ENCODE measurements at places on chromosomes 2 and 18.
A peak's percentile ranks its signal among the peaks of the same experiment; 100 is the strongest.

GRCh38 chr2:182503886-182504285 is 77.0 kb upstream of the PDE1A start:
- DNase-seq: no peak

DNA sequence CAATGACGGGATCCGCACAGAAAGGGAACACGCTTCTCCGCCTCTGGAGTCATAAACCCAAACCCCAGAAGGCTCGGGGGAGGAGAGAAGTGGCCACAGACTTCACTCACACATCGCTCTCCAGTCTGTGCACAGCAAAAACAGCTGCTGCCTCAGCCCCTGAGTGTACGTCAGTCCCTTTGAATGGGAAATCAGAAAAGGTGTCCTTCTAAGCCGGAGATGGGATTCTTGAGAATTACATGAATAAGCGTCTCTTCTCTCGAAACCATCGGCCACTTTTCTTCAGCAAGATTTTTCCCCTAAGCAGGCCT is 78.3 kb downstream of the PDCL3 start:
- no peak for DNase-seq

- DNase-seq: peak; percentile 34
These were observed 90.5 kb upstream of the YWHAQ start for GRCh38 chr2:9721344-9721743.

- peak; percentile 9 for DNase-seq
These were observed 16.2 kb upstream of the CTAGE1 start for GRCh38 chr18:22433956-22434355.

- DNase-seq: peak; percentile 57
These were observed 43.7 kb downstream of the TGIF1 start for GRCh38 chr18:3493501-3494244.

GRCh38 chr2:161044095-161044865 is 115.9 kb upstream of the TANK start:
- DNase-seq: no peak

DNA sequence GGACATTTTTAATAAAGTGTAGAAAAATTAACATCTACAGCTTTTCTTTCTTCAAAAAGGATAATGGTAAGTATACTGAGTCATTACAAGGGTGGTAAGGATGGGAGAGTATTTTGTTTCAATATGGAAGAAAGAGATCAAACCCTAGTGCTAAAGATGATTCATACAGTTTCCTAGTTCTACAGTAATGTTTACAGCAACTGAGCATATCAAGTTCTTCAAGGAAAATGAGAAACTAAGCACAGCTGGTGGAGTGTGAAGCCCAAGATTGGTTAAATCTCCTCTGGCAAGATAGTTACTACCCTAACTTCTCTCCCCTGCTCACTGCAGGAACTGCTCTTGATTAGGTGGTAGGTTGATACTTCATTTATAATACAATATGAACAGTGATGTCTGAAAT is 467.5 kb downstream of the XIRP2 start:
- no peak for DNase-seq

GRCh38 chr2:228522276-228522675 is 340.8 kb upstream of the SPHKAP start:
- DNase-seq: no peak

GRCh38 chr2:172246649-172247048 is 143.9 kb upstream of the DLX2 start:
- peak; percentile 58 for DNase-seq

DNA sequence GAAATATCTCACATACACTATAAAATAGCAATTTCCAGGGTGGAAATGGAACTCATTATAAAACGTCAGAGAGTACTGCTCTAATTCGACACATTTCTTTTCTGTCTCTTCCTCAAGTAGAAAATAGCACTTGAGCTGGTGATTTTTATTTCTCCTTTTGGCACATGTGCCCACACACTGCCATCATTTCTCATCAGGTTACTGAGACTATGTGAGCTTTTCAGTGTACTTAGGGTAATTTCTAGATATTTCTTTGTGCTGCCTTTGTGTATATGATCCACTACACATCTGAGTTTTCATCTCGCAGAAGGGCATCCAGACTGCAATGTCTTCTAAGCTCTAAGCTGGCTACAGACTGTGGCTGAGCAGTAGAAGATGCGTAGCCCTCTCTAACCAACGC is 62.1 kb upstream of the PGAP1 start:
- DNase-seq: peak; percentile 10

- DNase-seq: peak; percentile 51
These were observed 75.1 kb upstream of the MAP4K4 start for GRCh38 chr2:101622210-101623030.

DNA sequence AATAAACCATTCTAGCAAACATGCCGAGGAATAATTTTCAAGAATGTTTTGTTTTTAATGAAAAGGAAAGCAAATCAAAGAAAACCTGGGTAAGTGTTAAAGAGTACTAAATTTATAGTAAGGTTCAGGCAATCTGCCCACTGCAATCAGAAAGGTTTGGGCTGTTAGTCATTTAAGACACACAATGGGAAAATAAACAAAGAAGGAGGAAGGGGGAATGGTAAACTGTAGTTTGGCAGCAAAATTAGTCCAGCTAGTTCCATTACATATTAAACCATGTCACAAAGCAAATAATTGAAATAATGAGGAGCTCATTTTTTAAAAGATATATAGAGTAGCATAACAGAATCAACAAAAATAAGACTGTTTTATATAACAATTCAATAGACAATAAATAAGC is 87.5 kb upstream of the COPS8 start:
- no peak for DNase-seq

- no peak for DNase-seq
These were observed 80.5 kb downstream of the BCL2L11 start for GRCh38 chr2:111201214-111201613.

GRCh38 chr2:152376385-152376784 is 41.4 kb downstream of the FMNL2 start:
- DNase-seq: no peak

DNA sequence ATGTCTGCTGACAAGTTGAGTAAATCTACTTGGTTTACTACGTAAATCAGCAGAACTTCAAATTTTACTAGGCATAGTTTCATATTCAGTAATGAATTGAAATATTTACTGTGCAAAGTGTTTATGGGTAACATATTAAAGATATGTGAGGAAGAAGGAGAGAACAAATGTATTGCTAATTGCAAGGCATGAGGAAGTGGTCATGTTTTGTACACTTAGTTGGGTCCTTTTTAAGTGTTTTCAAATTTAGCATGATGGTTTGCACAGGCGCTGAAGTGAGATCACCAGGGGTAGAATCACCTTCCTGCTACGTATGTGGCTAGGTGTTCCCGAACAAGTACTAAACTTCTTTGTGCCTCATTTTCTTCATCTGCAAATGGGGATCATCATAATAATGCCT is 1534.4 kb downstream of the LRP1B start:
- no peak for DNase-seq

GRCh38 chr2:230984393-230985220 is 11.3 kb upstream of the SPATA3 start:
- no peak for DNase-seq

- DNase-seq: no peak
These were observed 48.7 kb downstream of the PKP4 start for GRCh38 chr2:158505448-158505934.

GRCh38 chr2:230739961-230740360 is 27.3 kb downstream of the CAB39 start:
- DNase-seq: no peak

GRCh38 chr18:31120594-31120993 is 18.4 kb upstream of the DSC2 start:
- DNase-seq: no peak

- DNase-seq: no peak
These were observed 14.0 kb downstream of the CCDC85A start for GRCh38 chr2:56197816-56198215.

- DNase-seq: no peak
These were observed 25.3 kb downstream of the SCG2 start for GRCh38 chr2:223576873-223577272.

GRCh38 chr2:160367887-160368286 is 125.7 kb downstream of the RBMS1 start:
- peak; percentile 87 for DNase-seq

- DNase-seq: no peak
These were observed 21.0 kb downstream of the AGAP1 start for GRCh38 chr2:235514627-235515363.

- no peak for DNase-seq
These were observed 289.3 kb upstream of the RAB12 start for GRCh38 chr18:8319798-8320489.

DNA sequence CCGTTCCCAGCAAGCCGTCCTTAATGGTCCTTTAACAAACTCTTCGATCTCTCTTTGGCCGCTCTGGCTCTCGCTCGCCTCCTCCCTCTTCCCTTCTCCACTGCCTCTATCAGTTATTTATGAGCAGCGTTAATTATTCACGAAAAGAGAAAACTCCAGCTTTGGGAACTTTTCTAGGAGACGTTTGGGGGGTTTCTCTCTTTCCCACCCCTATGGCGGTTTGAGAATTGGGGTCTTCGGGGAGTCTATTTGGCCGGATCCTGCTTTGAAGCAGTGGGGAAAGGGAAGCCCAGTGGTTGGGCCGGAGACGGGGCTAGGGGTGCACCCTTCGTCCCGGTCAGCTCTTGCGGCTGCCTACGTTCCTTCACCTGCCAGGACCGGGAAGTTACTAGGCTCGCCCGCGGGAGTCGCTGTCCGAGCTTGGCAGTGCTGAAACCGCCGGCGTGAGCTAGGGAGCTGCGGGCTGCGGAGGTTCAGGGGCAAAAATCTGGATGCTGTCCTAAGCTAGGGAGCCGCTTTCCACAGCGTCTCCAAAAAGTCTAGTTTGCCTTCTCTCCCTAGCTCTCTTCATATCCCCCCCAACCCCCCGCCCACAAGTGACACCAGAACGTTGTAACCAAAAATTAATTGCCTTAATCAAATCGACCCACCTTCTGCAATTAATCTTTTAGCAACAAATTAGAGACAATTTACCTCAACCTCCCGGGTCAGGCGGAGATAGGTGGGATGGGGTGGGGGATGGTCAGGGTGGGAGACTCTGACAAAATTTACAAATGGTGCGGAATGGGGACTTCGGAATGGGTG is 8.9 kb upstream of the SKOR2 start:
- no peak for DNase-seq

DNA sequence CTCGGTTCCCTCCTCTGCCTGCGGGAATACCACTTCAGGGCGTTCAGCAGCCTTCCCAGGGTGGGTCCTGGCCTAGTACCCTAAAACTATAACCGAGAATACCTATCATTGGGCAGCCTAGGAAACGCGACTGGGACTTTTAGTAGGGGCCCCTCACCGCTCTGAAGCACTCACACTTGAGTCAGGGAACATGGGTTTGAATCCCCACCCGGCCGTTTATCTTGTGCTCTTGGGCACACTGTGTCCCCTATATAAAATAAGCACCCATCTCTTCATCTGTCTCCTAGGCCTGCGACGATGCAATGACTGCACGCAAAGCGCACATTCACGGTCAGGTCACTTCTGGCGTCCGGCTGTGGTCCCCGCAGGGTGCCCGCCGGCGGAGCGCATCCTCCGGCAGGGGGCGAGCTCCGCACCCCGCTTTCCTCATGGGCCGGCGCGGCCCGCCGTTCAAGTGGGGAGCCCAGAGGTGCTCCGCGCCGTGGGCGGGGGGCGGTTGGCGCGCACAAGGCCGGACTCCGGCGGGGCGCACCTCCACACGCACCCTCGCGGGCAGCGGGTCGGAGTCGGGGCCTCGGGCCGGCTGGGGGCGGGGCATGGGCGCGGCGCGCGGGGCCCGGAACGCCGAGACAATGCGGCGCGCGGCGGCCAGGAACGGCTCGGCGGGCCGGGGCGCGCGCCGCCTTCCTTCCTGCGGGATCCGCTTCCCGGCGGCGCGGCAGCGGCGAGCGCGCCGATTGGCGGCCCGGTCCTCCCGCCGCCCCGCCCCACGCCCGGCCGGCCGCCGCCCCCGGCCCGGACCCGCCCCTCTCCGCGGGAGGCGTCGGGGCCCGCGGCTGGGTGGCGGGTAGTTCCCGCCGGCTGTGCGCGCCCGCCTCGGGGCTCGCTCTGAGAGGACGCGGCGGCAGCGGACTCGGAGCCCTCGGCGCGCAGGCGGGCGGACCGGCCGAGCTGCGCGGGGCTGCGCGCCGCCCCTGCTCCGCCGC is at the start of gene ASAP2:
ASAP2 (plus strand) TSS at position 850 of the 986 bp plus-strand sequence. CDS start 293 bp downstream, outside the sequence.
- no peak for DNase-seq

DNA sequence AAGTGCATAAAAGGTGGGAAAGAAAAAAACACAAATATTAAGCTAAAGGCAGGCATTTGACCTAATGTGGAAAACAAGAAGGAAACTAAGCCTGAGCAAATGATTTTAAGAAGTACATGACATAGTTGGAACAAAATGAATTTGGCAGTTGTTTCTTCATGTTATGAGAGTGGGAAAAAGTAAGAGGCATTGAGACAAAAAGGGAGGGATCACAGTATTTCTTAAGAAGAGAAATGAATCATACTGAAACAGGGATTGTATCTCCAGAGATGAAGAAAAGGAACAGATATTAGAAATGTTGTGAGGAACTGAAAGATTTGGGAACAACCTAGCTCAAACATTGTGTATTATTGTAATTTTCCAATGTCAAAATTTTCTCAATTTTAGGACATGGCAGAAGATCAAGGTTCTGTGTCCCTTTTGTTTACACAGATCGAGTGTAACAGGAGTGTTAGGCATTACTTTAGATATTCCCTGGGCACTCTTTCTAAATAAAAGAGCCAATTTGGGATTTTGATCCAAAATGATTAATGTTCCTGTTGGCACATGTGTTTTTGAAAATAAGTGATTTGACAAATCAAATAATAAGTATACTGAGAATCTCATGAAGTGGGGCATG is 98.6 kb downstream of the CALCRL start:
- peak; percentile 87 for DNase-seq

DNA sequence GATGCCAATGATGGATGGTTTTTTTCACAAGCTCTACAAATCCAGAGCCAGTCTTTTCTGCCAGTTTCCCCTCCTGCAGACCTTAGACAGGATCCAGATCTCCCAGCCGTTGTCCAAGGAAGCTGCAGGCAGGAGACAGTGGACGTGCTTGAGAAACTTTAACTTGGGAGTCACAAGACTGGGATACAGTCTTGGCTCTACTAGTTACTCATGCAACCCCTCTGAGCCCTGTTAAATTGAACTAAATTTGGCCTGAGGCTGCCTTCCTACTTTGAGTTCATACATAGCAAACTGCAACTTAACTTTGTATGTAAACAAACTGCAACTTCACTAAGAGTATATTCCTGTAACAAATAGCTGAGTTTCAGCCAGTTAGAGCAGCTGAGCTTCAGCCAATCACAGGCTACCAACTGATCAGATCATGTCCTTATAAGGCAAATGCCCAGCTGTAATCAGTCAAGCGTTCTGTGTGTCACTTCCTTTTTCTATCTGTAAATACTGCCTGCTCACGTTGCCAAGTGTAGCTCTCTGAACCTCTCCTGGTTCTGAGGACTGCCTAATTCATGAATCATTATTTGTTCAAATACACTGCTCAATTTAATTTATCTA is 140.9 kb downstream of the CAPN13 start:
- peak; percentile 79 for DNase-seq

GRCh38 chr2:36351736-36352349 is 3.7 kb upstream of the CRIM1 start:
- peak; percentile 91 for DNase-seq

GRCh38 chr2:5190023-5190422 is 502.2 kb upstream of the SOX11 start:
- no peak for DNase-seq

Measured in MV-4-11 (cell line).